AG09319 (cell line): ENCODE measurements at places on chromosomes 1 and 21.

- DNase-seq, result no peak
Observed at GRCh38 chr1:1148569-1148968, 25.1 kb upstream of the TTLL10 start.

DNA sequence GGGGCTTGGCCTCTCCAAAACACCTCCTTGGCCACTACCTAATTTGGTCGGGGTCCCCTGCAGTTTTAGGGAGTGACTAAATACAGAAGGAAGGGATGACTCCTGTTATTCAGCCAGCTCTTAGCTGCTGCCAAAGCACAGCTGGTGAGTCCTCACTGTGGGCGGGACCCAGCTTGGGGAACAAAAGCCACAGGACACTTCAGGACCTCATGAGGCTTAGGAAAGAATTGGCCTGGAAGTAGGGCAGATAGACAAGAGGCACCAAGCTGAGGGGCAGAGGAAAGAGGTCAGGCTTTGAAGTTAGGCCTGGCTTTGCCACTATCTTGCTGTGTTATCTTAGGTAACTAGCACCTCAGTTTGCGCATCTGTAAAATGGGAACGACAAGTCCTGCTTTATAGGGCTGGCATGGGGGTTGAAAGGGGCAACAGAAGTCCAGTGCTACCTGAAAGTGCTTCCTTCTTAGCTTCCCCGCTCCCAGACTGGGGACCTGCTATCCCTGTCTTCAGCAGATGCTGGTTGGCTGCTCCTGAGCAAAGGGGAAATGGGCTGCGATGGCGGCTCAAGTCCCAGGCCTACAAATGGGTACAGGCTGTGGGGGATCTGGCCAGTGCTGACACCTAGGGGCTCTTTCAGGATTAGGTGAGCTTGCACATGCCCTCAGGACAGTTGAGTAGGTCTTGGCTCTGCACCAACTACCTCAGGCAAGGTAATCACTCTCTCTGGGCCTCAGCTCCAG lies 15.7 kb downstream of the IFI6 start:
- no peak for DNase-seq

- DNase-seq, result no peak
Observed at GRCh38 chr1:21638531-21639341, 30.4 kb downstream of the RAP1GAP start.

DNA sequence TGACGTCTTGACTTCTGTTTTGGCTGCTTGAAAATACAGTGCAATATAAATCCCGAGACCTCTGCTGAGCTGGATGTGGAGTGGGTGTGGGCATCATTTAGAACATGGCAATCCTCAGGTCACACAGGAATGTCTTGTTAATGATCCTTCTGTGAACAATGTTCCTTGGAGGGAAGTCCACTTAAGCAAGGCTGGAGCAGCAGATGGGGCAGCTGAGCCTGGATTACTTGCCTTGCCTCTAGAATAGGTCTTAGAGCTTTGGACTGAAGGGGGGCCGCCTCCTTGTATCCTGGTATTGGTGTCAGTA lies 926 bp upstream of the SCMH1 start:
- DNase-seq, result no peak

DNA sequence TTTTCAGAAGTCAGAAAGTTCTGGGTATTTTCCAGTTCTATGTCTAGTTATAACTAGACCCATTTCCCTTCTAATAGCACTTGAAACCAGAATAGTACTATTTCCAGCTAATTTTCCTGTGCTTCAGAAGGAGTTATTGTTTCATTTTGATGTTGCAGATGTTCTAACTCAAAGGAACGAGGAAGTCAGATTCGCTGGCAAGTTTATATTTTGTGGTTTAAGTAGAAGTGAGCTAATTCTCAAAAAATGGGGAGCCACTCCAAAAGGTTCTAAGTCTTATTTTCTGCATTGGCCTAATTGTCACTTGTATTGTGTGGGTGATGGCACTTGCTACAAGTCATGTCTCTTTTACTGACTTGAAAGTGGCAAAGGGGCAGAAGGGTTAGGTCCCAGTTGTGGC lies 18.1 kb downstream of the CCDC185 start:
- peak; percentile 32 for DNase-seq

- peak; percentile 43 for DNase-seq
Observed at GRCh38 chr1:116570358-116571214, at the start of gene CD58. TSS of gene CD58 (minus strand) at chr1:116571026. CDS start at chr1:116570972, 54 bp downstream.

DNA sequence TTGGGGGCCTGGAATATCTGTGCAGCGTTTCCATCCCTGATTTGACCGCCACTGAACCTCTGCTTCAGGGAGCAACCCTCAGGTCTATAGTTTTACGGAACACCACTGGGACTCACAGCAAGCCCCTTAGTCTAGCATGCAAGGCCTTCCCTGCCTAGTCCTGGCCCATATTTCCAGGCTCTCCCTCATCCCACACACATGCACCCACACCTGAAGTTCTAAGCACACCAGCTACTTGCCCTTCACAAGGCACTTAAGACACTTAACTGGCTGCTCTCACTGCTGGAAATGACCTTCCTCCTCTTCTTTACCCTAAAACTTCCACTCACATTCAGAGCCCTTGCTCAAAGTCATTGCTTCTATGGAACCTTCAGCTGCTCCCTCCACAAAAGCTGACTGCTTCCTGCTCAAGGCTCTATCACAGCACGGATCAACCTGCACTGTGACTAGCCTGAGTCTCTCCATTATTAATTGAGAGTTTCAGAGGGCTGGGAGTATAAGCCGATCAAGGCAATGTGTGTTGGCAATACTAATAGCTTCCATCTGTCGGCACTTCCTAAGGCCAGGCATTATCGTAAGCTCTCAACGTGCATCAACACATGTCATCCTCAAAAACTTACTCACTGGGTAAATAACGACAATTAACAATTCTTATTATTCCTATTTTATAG lies 84.3 kb downstream of the RRAGC start:
- DNase-seq, result no peak

DNA sequence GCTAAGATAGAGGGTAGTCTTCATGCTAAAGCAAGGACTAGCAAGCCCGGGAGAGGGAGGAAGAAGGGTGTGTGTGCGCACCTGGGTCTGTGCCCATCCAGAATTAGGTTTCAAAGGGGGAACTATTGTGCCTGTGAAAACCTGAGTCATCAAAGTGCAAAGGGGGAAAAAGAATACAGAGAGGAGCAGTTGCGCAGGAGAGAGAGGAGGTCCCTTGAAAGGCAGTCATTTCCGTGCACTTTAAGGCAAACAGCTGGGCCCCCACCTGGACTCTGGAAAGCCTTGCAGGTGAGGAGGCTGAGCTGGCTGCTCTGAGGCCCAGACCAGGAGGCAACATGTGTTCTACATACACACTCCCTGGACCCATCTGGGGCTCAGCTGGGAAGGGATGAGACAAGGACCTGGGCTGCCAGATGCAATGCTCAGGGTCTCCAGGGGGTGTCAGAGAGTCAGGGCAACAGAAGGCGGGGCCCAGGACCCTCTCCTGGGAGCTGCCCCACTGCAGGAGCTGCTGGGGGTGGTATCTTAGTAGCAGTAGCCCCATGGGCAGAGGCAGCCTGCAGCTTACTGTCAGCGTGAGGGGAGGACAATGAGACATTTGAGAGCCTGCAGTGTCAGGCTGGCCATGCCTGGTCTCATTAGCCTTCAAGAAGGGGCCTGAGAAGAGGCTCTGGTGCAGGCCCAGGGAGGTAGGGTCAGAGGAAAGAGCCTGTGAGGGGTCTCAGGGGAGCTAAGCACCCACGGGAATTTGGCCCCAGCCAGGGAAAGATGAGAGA lies 14.3 kb downstream of the PROK1 start:
- no peak for DNase-seq

GRCh38 chr1:237566581-237566980 lies 324.1 kb downstream of the ZP4 start:
- DNase-seq, result no peak

GRCh38 chr1:229148041-229148671 lies 122.8 kb upstream of the RAB4A start:
- no peak for DNase-seq

GRCh38 chr1:29237129-29237821 lies 953 bp downstream of the PTPRU start:
- no peak for DNase-seq

- no peak for DNase-seq
Observed at GRCh38 chr1:153842006-153842471, 66.8 kb downstream of the SLC27A3 start.

GRCh38 chr1:233025157-233025556 lies 74.7 kb downstream of the NTPCR start:
- DNase-seq, result no peak

DNA sequence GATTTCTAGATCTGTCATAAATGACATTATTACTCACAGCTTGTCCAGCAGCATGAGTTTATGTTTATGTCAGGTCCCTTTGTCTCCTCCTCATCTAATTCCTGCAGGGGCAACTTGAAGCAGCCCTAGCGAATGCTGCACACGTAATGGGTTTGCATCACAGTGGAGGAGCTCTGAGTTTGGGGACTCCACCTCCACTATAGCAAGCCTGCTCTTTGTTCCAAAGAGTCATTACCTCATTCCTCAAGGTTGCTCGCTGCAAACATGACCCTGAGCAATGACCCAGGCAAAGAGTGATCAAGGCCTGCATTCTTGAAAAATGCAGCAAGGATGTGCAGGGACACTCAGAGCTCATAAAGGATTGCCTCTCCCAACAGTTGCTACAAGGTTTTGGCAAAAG lies 261.9 kb downstream of the HHIPL2 start:
- DNase-seq, result no peak

GRCh38 chr1:32094746-32095521 lies 12.9 kb upstream of the KPNA6 start:
- DNase-seq, result no peak

DNA sequence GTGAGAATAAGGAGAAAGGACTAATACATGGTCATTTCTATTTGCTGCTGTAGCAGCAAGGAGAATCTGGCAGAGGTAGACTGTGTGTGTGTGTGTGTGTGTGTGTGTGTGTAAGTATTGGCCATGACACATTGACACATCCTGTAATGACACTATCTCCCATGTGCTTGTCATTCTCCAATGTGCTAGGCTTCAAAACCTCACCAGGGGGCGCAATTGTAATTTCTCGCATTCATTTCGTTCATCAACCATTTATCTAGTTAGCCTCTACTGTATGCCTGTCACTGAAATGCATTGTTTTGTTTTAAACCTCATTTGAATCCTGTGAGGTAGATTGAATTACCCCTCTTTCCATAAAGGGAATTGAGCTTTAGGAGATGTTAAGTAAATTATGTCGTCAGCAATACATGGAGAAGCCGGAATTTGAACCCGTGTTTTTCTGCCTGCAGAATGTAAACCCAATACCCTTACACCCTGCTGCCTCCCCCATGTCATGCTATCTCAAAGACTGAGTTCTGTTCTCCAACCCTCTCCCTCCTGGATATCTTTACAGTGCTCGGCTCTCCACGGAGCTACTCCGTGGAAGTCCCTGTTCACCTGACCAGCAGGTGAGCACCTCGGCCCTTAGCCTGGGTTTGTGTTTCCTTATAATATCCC lies 100.8 kb downstream of the UCK2 start:
- peak; percentile 3 for DNase-seq

GRCh38 chr21:31666445-31667010 lies 7.0 kb downstream of the SOD1 start:
- DNase-seq, result no peak

- DNase-seq, result no peak
Observed at GRCh38 chr1:159214149-159214760, 9.6 kb downstream of the ACKR1 start.

GRCh38 chr1:165563551-165563950 lies 19.8 kb downstream of the LRRC52 start:
- no peak for DNase-seq
